Metanephros (tissue), 2 donors: ENCODE measurements at places on chromosomes 16 and 17. TPM values are rescaled to one million over a fixed set of nuclear protein-coding genes. Genes with fewer than 3 reads are reported as not detected.

The HS3ST3A1 gene
- 21.5 TPM for total RNA-seq

The WFDC1 gene
- total RNA-seq: 4.5 TPM

The TMED6 gene
- total RNA-seq: 1.9 TPM

The LRRC37A gene
- 3.0 TPM for total RNA-seq

The KRTAP4-9 gene
- not detected for total RNA-seq

The SKAP1 gene
- total RNA-seq: 7.3 TPM

The PPP1R9B gene
- 27.6 TPM for total RNA-seq

The SRCIN1 gene
- total RNA-seq: 5.7 TPM

The PPP1R27 gene
- total RNA-seq: 5.7 TPM

The TBC1D3D gene
- total RNA-seq: 4.0 TPM

The ZNF750 gene
- total RNA-seq: 1.5 TPM

The KRTAP2-1 gene
- total RNA-seq: not detected

The PMP22 gene
- 76.2 TPM for total RNA-seq

The SETD6 gene
- total RNA-seq: 28.8 TPM

The OR1D2 gene
- not detected for total RNA-seq

The ADGRG1 gene
- 66.2 TPM for total RNA-seq

The CCDC154 gene
- total RNA-seq: 2.2 TPM

The PABPN1L gene
- total RNA-seq: not detected

The ERN2 gene
- total RNA-seq: 0.53 TPM

The ZNF200 gene
- total RNA-seq: 9.2 TPM

The VMO1 gene
- total RNA-seq: 1.9 TPM

The KRT36 gene
- not detected for total RNA-seq

The TOX3 gene
- total RNA-seq: 13.0 TPM

The MPP2 gene
- 4.6 TPM for total RNA-seq

The OR2C1 gene
- 1.3 TPM for total RNA-seq

The BCAR1 gene
- 77.0 TPM for total RNA-seq

The VTN gene
- total RNA-seq: 5.7 TPM

The KRT15 gene
- 1.1 TPM for total RNA-seq

The HSF5 gene
- total RNA-seq: 0.41 TPM

The TUBG2 gene
- total RNA-seq: 25.5 TPM

The KCNH6 gene
- 2.1 TPM for total RNA-seq

The MFSD6L gene
- total RNA-seq: 3.0 TPM

The MRM1 gene
- 5.6 TPM for total RNA-seq

The ABCA3 gene
- 7.3 TPM for total RNA-seq

The FNDC8 gene
- not detected for total RNA-seq

The MRPS23 gene
- 32.2 TPM for total RNA-seq

The PSMD12 gene
- total RNA-seq: 26.2 TPM

The KRT39 gene
- total RNA-seq: 0.18 TPM

The IGSF6 gene
- total RNA-seq: 7.5 TPM

The ABAT gene
- total RNA-seq: 29.8 TPM

The SLC12A3 gene
- 58.9 TPM for total RNA-seq
